Brain pericyte (primary cell): ENCODE measurements at places on chromosomes 13 and 19.

DNA sequence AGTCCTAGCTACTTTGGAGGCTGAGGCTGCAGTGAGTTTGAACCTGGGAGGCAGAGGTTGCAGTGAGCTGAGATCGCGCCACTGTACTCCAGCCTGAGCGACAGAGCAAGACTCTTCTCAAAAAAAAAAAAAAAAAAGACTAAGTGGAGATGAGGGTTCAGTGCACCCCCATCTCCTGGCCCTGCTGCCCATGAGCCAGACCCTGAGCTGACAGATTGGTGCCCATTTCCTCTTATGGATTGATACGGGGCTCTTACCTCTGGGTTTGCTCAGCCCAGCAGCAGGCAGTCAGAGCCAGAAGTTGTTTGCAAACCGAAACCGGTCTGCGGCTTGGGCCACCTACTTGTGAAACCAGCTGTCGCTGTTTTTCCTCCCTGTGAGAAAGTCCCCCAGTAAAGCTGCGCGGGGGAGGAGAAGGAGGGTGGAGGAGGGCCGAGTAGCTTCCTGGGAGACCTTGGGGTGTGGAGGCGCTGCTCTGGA is 36.9 kb downstream of the ARRDC2 start:
- DNase-seq: no peak

DNA sequence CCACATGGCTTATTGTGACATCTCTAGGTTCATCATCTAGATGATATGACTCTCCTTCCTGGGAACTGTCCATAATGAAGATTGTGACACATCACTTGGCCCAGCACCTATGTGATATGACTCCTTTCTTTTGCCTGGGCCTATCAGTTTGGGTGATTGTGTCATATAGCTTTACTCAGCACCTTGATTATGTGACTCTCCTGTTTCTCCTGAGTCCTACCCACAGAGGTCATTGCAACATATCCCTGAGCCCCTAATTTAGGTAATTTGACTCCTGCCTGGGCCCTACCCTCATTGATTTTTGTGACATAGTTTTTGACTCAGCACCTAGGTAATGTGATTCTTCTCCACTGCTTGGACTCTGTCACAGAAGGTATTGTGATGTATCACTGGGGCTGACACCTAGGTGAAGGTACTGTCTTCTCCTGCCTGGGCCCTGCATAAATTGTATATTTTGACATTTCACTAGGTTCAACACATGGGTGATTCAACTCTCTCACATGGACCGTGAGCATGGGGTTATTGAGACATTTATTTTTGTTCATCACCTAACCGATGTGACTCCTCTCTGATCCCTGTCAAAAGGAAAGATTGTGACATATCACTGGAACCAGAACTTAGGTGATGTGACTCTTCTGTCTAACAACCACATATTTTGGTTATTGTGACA is 26.2 kb upstream of the ZNF254 start:
- no peak for DNase-seq

DNA sequence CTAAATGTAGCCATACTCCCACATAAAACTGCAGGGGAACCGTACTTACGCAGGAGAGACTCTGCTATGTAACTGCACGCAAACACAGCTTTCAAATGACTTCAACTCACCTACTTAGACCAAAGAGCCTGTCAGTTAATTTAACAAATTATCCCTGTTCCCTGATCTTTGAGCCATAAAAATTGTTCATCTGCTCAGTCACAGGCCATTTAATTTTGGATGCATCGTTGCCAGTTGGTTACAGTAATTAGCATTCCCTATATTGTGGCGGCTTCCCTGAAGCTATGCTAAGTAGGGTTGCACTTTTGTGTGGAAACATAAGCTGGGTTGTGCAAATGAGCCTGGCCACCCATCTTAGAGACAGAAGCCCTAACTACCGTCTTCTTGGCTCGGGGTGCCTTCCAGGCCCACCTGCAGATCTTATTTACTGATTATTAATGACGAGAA is 21.2 kb upstream of the OBI1 start:
- no peak for DNase-seq

- no peak for DNase-seq
Measured at GRCh38 chr13:102814025-102814607, 15.2 kb downstream of the BIVM start.

GRCh38 chr19:47280183-47280797 is 5.6 kb downstream of the INAFM1 start:
- DNase-seq: no peak

DNA sequence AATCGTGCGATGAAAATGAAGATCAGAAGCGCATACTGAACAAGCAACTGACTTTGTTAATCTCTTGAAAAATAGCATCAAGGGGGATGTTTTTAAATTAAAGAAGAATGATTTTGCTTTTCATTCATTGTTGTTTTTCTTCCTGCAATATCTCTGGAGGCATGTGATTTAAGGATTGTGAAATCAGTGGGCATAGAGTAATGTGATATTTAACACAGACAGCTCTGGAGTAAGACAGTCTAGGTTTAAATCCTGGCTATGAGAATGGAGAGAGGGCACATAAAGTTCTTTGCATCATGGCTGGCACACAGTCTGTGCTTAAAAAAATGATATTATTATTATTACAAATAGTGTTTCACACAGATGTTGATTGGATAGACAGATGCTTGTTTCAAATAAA is 243.1 kb upstream of the NBEA start:
- no peak for DNase-seq

DNA sequence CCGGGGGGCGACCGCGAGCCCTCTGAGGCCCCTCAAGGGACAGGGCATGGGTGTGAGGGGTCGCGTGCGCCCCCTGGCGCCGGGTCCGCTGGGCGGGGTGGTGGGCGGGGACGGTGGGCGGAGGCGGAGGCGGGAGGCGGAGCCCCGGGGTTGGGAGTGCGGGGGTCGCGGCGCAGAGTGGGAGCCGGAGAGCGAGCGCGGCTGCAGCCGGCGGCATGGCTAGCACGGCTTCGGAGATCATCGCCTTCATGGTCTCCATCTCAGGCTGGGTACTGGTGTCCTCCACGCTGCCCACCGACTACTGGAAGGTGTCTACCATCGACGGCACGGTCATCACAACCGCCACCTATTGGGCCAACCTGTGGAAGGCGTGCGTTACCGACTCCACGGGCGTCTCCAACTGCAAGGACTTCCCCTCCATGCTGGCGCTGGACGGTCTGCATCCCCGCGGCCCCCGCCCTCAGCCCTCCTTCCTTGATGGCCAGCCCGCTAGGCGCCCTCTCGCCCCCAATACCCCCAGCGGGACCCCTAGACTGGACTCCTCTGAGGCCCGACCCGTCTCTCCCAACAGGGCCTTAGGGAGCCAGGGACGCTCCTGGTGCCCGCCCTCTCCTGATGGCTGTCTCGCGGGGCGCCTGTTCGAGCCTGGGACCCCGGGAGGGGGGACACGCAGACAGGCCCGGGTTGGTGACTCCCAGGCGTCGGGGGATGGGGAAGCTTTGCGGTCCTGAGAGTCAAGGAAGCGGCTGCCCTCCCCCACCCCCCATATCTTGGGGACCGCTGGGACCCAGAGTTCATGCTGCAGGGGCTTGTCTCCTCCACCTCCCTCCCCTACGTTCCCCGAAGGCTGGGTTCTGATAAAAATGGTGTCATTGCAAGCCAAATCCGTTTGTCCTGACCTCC is at the start of gene CLDN10:
TSS of gene CLDN10 (plus strand) at position 182 of the 903 bp plus-strand sequence. CDS start at position 216, 34 bp downstream.
- no peak for DNase-seq

DNA sequence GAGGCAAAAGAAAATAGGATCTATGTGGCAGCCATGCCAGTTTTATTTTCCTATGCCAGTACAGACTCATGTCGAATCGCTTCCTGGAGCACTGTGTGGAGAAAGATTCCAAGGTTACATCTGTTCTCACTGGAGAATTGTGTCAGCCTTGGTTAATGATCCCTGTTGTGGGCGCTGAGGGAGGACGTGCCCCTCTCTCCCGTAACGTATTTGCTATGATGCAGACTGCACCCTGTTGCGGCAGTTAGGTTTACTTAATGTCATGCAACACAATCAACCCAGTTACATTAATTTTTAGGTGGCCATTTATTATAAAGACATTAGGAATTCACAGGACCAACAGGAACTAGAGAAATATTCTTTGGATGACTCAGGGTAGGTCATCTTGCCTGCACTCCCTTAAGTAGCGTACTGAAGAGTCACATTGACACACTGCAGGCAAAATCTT is 892.9 kb downstream of the EFNB2 start:
- no peak for DNase-seq

DNA sequence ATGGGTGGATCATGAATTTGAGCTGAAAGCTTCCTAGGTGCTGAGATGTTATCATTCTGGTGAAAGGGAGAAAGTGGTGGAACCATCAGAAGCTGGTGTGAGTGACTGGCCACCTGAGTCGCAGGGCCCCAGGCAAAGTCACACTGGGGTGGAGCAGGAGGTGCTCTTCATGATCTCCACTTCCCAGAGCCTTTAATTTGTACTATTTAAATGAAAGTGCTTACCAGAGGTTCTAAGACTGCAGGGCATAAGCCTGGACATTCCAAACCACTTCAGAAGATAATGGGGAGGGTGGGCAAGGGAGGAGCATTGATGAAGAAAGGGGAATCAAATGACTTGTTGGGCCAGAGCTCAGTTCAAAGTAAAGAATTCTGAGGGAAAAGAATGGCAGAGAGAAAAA is 156.1 kb downstream of the RGCC start:
- DNase-seq: no peak

- no peak for DNase-seq
Measured at GRCh38 chr19:49930483-49931011, 1.2 kb upstream of the NUP62 start.

DNA sequence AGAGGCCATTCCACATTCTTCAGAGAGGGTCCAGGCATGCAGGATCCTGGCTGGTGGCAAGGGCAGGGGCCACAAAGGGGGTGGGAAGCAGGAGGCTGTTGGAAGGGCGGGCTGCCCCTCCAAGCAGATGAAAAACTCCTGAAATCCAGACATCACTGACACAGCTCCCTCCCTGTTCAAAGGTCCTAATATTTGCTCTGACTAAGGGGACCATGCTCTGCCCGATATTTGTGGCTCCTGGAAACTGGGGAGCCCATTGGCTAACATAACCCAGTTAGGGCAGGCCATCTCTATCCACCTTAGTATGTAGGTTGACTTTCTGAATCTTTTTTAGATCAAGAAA is 3.3 kb upstream of the CDX2 start:
- DNase-seq: no peak

GRCh38 chr13:114130837-114131582 is 1.4 kb downstream of the RASA3 start:
- no peak for DNase-seq

DNA sequence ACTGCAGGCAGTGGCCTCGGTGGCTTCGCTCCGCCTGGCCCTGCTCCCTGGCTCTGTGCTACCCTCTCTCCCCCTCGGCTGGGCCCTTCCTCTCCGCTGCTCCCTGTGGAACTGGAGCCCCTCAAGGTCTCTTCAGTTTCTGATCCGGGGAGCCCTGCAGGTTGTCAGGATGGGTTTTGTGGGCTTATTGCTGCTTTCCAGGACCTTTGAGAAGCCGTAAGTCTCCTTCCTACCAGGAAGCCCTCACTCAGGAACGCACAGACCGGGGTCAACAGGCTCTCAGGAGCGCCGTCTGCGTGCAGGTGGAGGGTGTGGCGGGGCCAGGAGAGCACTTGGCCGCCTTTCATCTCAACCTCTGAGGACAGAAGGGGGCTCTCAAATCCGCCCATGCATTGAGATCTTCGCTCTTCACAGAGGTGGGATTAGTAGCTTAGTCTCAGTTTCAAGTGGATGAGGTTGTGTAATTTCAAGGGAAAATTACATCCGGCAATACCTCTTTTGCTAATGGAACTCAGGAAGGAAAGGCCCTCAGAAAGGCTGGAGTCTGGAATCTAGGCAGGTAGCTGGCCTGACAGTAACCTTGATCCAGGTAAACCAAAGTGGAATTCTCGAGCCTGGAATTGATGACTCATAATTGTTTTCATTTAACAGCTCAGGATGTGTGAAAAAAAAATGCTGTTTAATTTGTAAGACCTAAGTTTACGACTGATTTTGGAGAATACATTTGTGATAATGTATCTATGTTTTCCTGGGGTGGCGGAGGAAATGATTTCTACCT is 102.0 kb downstream of the ATP11A start:
- no peak for DNase-seq

DNA sequence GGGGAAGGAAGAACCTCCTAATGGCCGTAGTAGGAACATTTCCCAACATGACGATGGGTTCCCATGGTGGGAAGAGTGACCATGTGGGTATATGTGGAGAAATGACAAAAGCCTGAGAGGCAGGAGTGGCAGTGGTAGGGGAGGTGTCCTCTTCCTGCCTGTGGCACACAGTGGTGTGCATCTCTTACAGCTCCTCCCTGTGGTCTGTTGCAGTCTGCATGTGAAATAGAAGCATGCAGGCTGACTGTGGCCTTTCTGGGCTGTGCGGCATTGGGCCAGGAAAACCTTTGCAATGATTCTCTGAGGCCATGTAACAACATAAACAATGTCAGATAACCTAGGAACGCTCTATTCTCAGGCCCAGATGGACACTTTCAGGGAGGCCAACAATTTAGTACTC is 84.0 kb downstream of the LACC1 start:
- DNase-seq: no peak

DNA sequence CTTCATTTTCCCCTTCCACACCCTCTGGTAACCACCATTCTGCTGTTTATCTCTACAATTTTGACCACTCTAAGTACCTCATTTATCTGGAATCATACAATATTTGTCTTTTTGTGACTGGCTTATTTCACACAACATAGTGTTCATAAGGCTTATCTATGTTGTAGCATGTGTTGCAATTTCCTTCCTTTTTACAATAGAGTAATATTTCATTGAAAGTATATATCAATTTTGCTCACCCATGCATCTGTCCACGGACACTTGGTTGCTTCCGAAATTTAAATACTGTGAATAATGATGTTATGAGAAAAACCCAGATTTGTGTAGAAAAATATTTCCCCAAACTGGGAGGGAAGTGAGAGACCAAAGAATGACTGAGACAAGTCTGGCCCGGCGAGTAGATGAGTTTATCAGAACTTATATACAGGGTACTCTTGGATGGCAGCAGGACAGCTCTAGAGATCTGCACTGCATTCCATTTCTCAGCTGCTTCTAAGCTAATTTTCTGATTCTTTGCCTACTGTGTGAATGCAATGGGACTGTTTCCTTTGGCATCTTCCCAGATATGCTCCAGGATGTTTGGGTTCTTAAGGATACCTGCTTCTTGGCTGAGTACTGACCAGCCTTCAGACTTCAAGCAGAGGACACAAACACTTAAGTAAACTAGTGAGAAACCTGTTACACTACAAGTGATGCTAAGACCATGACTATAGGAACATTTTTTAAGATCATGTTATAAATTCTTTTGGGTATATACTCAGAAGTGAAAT is 834.0 kb upstream of the PCDH9 start:
- no peak for DNase-seq
